ENCODE measurements at places on chromosomes 7 and 10.

- no peak for DNase-seq
Observed at GRCh38 chr7:155032978-155033377, 30.1 kb upstream of the PAXIP1 start.

DNA sequence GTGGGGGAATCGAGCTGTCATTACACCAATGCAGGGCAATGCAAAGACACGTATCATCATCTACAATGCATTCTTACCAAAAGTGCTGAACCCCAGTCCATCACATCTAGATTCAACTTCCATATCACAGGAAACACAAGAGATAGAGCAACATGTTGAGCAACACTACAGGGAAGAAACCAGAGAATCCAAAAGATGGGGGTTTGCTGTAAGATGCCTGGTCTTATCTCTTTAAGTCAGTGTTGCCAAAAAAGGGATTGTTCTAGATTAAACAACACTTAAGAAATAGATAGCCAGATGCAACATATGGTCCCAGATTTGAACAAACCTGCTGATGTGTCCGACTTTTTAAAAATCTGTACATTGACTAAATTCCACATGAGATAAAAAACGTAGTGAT is 315.6 kb upstream of the IMMP2L start:
- DNase-seq: no peak

DNA sequence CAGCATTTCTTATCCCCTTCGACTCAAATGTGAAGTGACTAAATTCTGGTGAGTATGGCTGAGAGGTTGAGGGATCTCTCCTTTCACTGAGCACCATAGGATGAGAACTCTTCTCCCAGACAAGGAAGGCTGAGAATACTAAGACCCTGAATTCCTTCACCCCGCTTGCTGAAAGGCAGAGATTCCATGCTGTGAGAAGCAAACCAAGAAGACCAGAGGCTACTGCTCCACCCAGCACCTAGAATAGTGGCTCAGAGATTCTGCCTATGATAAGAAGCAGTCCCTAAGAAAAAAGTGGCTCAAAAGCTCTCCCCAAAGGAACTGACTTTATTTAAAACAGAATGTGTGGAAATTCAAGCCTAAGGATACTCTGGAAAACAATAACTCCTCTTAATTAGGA is 26.7 kb upstream of the WNT2 start:
- no peak for DNase-seq

GRCh38 chr7:75995996-75996395 is 1.6 kb upstream of the TMEM120A start:
- no peak for DNase-seq

DNA sequence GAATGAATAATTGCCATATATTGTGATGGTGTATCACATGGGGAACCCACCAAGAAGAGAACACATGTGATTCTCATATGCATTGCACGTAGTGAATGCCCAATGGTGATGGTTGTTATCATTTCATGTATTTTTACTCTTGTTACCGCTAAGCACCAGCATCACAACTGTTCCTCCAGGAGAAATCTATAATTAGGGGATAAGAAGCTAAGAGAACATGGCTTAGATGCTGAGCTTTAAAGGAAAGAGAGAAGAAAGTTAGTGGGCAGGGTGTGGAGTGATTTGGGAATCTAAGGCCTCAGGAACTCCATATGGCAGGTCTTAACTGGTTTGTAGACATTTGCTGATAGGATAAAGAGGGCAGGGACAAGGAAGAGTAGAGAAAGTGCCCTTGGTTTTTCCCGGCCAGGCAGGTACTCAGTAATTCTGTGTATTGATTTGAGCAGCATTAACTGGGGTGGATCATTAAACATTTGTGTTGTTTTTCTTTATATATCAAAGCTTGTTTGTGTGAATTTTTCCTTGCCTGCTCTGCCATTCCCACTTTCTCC is 145.9 kb downstream of the LRRC4 start:
- no peak for DNase-seq

- DNase-seq: no peak
Observed at GRCh38 chr7:33671531-33672262, 233.6 kb upstream of the BMPER start.

- no peak for DNase-seq
Observed at GRCh38 chr10:131636116-131636515, 264.7 kb upstream of the PPP2R2D start.

GRCh38 chr7:24469118-24469517 is 104.1 kb upstream of the PALS2 start:
- DNase-seq: no peak

DNA sequence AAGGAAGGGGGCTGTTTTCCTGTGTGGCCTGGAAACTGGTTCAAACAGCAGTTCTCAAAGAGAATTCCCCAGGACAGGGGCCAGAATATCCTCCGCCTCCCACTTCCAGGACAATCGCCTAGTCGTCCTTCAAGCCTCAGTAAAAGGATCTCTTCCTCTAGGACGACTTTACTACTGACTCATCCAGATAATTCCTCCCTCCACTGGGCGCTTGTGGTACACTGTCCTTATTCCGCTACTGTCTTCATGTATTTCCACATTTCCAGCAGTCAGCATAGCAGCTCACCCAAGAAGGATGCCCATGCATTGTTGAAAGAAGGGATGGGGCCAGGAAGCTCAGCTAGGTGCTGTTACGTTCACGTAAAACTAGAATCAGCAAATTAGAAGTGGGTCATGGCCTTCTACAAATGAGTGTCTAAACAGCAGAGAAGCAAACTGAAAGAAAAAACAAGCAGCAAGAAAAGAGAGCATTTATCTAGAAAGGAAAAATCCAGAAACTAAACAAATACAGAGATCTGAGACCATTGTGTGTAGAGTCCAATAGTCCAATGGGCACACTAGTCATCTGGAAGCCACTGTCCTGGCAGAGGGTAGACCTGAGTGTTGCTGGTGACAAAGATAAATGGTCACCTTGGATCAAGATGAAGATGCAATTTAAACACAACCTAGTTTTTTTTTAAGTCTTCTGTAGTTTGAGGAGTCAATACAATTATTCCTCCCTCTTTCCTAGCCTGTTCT is 26.3 kb downstream of the CLRN3 start:
- DNase-seq: no peak
